Glomerular endothelial cell (primary cell): ENCODE measurements at places on chromosomes 3 and 15. TPM values are rescaled to one million over a fixed set of nuclear protein-coding genes. Genes with fewer than 3 reads are reported as not detected.
A peak's percentile ranks its signal among the peaks of the same experiment; 100 is the strongest.

Gene CKMT1B
- total RNA-seq: not detected in 2 replicates

Gene ACAA1
- total RNA-seq: 40.3 and 52.9 TPM in 2 replicates

DNA sequence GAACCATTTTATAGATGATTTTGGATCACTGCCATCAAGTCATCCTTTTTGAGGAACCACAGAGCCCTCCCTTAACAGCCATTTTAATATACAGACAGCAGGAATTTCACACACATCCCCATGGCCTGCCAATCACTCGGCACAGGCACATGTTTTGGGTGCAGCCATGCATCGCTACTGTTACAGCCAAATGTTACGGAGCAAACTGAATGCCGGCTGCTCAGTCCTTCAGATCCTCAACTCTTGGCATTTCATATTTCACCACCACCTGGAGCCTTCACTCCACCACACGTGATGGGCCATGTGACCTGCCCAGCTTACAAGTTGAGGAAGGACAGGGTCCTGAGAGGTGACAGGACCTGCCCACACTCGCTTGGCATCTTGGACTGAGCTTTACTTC lies 90.8 kb downstream of the OXNAD1 start:
- no peak for DNase-seq

Gene IL17RE
- 0.39 and 1.3 TPM in 2 replicates for total RNA-seq

DNA sequence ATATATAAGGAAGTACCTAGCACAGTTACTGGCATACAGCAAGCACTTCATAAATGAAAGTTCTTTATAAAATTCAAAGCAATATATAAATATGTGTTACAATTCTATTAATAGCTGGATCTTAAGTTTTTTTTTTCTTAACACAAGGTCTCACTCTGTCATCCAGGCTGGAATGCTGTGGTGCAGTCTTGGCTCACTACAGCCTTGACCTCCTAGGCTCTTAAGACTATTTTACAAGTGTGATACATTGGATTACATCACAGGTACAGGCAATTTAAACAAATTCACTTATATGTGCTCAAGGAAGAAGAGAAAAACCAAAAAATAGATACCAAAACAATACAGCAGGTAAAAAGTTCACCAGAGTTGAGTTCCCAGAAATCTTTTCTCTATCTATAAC lies 60.6 kb downstream of the ZNF280D start:
- DNase-seq: no peak

DNA sequence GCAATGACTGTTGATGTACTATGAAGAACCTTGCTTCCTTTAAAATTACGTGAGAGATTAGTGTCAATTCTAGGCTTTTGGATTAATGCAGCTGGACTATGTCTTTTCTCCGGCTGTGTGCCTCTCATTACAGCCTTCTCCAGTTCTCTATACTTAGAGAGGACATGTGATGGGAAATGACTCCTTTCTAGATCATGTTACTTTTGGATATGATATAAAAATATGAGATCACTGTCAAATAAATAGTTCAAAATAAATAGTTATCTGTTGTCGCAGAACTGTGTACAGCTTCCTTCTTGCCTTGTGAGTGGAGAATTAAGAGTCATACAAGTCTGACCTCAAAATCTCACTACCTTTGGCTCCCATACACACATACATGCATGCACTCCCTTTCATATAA lies 592.4 kb downstream of the DIPK2A start:
- DNase-seq: peak; percentile 18

- no peak for DNase-seq
These were observed 234.0 kb downstream of the RBMS3 start for GRCh38 chr3:29514912-29515311.

Gene PLA1A
- 2.8 and 7.8 TPM in 2 replicates for total RNA-seq

GRCh38 chr3:150968341-150969035 lies 4.0 kb downstream of the CLRN1 start:
- no peak for DNase-seq

- DNase-seq: no peak
These were observed 96.4 kb downstream of the NSUN3 start for GRCh38 chr3:94159062-94159828.

Gene THSD4
- 110 and 134 TPM in 2 replicates for total RNA-seq

GRCh38 chr3:79286882-79287281 lies 480.9 kb downstream of the ROBO1 start:
- no peak for DNase-seq

Gene MAP6D1
- 5.3 and 10.0 TPM in 2 replicates for total RNA-seq

GRCh38 chr3:45509038-45509767 lies 85.3 kb upstream of the LIMD1 start:
- DNase-seq: no peak
